ENCODE measurements at places on chromosomes 1 and 21.

DNA sequence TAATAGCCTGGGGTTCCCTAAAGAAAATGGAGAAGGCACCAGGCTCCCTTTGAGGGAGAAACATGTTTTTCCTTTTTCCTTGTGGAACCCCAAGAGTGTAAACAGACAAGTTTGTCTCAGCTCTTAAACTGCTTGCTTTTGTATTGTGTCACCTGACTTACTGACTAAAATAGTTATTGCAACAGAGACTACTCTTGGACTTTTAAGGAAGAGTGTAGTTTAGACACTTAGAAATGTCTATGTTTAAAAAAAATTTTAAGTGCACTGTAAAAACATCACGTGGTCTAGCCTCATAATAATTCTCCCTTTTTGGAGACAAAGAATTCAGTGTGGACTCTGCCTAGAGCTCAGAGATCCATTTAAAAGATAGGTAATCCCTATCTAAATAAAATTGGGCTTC lies 141.1 kb downstream of the TRIM33 start:
- peak; percentile 5 for DNase-seq

DNA sequence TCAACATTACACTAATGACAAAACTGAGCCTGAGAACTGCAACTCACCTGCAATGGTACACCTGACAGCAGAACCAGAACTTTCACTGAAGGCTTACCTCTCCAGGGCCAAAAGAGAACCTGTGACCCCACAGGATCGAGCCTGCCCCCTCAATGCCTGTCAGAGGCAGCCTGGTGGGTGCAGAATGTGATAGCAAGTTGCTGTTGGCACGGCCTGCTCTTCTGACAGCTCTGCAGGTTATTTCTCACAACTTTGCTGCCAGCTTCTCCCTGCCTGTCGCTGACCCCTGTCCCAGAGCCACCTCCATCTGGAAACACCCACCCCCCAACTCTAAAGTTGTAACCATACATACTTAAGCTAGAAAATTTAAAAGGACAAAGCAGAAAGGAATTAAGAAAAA lies 35.2 kb downstream of the HIVEP3 start:
- DNase-seq, result no peak

GRCh38 chr21:28936721-28937120 lies 56.0 kb downstream of the LTN1 start:
- no peak for DNase-seq

DNA sequence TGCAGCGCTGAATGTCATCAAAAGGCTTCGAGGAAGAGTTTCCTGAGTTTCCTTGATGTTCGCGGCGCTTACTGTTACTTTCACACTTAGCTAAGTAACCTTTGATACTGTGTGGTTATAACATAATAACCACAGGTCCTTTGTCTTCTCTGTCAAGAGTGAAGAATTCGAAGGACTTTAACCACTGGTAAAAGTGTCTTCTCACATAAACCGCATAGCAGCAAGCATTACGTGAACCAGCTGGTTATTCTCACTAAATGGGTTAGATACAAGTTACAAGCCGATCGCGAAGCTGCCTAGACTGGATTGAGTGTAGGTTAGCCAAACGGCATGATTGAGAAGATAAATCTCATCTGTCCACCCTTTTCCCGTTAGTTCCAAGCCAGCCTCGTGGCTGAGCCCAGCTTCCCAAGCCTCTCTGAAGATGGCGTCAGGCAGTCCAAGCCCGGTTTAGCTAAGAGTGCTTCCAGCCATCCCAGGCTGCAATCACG lies 18.3 kb upstream of the IFNGR2 start:
- no peak for DNase-seq

- DNase-seq, result peak; percentile 5
Observed at GRCh38 chr21:18493422-18493821, 89.8 kb upstream of the TMPRSS15 start.

DNA sequence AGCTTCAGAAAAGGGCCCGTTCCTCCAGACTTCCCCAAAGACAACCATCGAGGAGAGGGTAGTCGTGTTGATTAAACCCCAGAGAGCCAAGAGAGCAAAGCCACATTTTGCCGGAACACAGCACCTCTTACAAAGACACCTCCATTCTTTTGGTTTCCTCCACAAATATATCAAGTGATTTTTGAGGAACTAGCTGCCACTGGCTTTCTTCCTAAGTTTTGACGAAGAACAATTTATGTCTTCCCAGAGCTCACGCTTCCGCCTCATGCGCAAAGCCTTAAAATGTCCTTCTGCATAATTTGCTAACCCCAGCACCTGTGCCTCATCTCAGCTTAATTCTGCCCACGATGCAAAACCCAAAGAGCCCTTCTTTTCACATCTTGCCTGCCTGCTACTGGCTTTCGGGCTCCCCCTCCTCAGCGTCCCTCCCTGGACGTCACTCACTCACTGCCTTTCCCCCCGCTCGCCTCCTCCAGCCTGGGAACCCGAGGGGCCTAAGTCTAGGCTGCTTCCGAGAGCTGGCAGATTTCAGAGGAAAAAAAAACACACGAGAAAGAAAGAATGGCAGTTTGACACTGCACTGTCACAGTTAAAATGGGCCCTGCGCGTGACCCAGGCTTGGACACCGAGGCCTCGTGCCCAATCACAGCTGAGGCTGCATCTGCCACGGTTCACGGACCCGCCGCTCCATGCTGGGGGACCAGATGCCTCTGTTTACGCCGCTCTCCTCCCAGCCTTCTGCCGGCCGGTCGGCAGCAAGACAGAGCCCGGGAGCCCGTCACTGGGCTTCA lies 77.6 kb upstream of the IFNAR2 start:
- no peak for DNase-seq

GRCh38 chr21:36964827-36965719 lies 1.4 kb downstream of the HLCS start:
- no peak for DNase-seq

DNA sequence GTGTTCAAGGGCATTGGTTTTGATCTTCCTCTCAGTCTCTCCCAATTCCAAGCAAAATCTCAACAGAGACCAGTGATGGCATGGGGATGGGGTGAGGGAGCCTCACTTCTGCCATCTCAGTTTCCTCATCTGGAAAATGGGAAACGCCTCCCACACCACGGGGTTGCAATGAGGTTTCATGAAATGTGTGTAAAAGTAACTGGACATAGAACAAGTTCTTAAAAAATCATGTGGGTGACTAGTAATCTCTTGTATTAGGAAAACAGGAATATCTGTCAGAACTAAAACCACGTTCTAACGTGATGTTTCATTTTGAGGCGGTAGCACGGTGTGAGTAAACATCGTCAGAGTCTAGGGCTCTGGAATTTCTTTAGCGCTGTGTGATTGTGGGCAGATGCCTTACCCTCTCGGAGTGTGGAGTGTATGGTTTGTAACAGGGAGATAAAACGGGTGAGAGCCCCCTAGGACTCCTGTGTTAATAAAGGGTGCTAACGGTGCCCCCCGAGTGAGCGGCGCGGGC lies 55.5 kb upstream of the DNAJC6 start:
- DNase-seq, result peak; percentile 67

- peak; percentile 100 for DNase-seq
Observed at GRCh38 chr1:198018529-198018928, 101.4 kb downstream of the LHX9 start.

- peak; percentile 91 for DNase-seq
Observed at GRCh38 chr1:58929671-58930325, 146.0 kb upstream of the JUN start.

DNA sequence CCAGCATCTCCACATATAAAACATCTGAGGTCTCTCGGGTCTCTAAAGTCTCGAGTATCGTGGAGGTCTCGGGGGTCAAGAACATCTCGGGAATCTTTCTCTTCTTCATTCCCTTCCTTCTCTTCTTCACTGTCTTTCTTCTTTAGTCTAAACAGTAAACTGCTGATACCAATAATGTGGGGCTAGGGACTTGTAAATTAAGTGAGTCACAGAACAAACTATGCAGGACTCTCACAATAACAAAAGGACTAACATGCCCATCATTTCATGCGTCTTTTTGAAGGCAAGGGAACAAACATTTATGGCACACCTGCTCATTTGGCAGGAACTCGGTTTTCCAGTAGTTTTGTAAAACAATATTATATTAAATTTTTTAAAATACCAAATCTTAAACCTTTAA lies 32.4 kb downstream of the PRPF38A start:
- no peak for DNase-seq

- DNase-seq, result no peak
Observed at GRCh38 chr1:162300057-162300917, 76.4 kb downstream of the SPATA46 start.

GRCh38 chr1:43868741-43869067 lies 64.9 kb upstream of the ARTN start:
- no peak for DNase-seq

- no peak for DNase-seq
Observed at GRCh38 chr1:9634582-9634981, 16.9 kb upstream of the PIK3CD start.

DNA sequence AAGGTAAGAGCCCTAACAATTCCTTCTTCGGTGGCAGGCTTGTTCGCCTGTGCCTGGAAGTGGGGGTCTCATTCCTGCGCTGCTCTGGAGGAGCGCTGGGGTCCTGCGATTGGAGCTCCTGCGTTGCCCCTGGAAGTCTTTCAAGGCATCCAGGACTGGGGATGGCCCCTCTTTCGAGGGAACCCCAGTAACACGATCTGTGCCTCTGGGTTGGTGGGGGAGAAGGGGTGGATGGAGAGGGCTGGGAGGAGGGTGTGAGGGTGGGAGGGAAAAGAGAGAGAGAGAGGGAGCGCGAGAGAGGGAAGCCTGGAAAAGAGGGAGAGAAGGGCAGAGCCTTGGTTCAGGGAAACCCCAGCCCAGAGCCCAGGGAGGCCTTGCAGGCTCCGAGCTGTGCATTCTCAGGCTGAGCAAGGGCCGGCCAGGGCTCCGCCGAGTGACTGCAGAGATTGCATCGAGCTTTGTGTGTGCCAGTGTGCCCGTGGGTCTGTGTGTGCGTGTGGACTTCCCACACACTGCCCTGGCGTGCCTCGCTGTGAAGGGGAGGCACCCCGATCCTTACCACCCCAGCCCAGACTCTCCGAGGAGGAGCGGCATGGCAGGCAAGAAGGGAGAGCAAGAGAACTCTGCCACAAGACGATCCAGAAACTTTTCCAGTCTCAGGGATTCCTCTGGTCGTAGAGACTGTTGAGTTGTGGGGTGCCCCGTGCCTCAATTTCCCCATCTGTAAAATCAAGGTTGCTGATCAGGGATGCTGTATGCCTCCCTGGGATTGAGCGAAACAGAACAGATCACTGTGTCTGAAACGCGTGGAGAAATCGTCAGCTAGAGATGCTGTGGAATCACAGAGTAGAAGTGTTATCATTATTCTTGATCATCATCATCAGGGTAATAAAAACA lies 619 bp downstream of the BCL9 start:
- DNase-seq, result peak; percentile 13

- peak; percentile 32 for DNase-seq
Observed at GRCh38 chr1:62912028-62912638, 128.2 kb downstream of the ATG4C start.

DNA sequence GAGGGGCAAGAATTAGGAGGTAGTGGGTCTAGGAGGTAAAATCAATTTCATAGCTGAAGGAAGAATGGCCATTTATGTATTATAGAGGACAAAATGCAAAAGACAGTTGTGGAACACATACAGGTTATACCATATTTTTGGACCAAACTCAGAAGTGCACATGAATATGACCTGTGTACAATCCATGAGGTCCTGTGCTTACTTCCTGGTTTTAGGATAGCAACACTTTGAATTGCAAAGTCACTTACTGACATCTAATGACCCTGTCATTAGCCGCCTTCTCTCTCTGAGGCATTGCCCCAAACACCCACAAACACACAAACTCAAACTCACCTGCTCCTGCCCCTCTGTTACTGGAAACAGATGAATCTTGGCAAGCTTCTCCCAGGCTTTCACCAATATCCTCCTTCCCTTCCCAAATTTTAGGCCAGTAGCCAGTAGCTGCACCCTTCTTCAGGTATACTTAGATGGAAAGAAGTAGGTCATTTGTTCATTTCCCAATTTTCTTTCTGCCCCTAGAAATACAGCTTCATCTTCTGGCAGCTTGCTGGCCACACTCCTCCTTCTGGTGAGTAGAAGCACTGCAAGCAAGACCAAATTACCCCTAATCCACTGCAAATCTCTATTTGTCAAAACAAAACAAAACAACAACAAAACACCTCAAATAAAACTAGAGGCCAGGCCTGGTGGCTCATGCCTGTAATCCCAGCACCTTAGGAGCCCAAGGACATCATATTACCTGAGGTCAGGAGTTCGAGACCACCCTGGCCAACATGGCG lies 13.7 kb upstream of the RPL5 start:
- DNase-seq, result peak; percentile 59

DNA sequence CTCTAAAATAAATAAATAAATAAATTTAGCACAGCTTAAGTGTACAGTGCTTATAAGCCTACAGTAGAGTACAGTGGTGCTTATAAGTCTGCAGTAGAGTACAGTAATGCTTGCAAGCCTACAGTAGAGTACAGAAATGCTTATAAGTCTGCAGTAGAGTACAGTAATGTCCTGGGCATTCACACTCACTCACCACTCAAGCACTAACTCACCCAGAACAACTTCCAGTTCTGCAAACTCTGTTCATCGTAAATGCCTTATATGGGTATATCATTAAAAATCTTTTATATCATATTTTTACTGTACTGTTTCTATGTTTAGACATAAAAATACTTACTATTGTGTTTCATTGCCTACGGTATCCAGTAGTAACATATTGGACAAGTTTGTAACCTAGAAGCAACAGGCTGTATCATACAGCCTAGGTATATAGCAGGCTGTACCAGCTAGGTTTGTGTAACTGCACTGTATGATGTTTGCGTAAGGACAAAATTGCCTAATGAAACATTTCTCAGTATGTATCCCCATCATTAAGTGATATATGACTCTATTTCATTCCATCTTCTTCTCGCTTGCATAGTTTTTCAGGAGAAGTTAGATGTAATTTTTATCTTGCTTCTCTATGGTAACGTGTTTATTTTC lies 14.0 kb upstream of the S100B start:
- DNase-seq, result no peak

- no peak for DNase-seq
Observed at GRCh38 chr1:231776010-231776756, 149.6 kb downstream of the DISC1 start.

- DNase-seq, result peak; percentile 63
Observed at GRCh38 chr1:38137164-38137563, 90.6 kb upstream of the POU3F1 start.

GRCh38 chr1:45112661-45113060 lies 93.7 kb downstream of the ZSWIM5 start:
- no peak for DNase-seq

DNA sequence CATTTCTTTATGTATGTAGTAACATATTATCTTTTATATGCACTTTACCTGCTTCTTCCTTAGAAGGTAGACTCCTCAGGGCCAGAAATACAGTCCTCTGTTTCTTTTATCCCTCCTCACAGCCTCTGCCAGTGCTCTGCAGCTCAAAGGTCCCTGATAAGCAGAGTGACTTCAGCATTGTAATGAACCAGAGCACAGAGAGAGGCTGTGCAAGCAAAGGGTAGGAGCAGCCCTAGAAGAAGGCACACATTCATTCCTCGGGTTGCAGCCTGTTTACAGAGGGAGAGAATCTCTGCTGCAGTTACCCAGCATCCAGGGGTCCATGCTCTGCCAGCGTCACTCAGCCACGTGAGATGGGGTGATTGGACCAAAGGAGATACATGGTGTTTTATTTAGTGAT lies 101.1 kb downstream of the RHOU start:
- DNase-seq, result no peak

Data from epithelial cell of esophagus (primary cell).